ENCODE measurements at places on chromosomes 5 and 9.

DNA sequence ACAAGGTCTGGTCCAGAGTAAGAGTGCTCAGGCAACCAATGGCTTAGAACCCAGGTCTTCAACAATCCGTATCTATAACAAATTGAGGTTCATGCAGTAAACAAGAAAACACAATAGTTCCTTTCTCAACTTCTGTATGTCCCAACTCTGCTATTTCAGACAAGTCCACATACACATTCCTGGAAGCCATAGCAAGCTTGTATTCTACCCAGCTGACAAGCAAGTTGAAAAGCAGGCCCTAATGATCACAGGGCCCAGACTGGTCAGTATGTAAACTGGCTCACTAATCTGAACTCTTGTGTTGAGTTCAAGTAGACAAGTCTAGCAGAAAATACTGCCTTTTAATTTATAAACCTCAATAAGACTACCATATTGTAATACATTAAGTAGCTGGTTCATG is 26.9 kb downstream of the FNIP1 start:
- no peak for DNase-seq

GRCh38 chr5:74945561-74946165 is 79.5 kb upstream of the FAM169A start:
- DNase-seq: peak; percentile 1

DNA sequence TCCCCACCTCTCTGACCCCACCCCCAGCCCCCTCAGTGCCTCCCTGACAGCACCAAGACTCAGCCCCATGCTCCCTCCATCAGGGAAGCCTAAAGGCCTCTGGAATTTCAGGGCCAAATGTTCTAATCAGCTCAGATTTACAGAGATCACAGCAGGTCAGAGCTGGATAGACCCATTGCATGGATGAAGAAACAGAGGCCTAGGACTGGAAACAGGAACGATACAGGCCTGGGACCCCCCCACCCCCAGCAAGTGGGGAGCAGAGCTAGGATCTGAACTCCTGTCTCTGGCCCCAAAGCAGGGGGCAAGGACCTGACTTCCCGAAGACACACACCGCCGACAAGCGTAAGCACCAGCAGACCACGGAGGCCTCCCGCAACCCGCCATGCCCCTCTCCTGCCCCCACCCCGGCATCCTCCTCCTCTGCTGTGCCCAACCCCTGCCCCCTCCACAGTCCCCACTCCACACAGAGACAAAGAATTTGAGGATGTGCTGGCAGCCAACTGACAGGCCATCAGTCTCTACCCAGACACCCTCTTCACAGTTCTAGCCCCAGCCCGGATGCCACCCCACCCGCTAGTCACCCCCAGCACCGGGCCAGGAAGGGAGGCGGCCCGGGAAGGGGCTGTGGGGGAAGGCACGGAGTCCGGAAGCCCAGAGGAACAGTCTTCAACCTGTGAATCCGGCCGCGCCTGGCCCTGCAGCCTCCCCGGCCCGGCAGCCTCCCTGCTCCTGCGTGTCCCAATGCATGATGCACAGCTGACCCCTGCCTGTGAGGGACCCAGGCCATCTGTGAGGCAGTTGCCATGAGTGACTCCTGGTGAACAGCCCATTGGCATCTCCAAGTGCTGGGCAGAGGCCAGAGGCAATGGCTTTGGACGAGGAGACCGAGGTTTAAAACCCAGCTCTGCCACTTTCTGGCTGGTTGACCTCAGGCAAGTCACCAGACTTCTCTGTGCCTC is 31.3 kb downstream of the NDUFA8 start:
- DNase-seq: no peak

DNA sequence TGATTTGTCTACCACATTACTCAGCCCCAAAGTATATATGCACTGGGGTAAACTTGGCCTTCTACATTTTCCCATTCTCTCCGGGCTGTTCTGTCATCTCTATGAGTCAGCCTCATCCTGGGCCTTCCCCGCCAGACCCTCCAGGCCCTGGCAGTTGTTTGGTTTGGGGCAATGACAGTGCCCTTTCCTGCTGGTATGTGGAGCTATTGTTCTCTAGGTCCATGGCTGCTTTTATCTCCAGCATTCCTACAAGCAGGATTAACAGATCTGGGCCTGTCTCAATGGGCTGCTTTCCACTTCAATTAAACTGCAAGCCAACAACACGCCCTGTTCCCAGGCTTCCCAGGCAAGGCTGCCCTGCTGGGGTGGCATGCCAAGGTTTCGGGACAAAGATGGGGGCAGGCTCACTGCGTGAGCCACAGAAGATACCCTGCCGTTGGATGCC is 136.4 kb downstream of the SLIT3 start:
- no peak for DNase-seq

DNA sequence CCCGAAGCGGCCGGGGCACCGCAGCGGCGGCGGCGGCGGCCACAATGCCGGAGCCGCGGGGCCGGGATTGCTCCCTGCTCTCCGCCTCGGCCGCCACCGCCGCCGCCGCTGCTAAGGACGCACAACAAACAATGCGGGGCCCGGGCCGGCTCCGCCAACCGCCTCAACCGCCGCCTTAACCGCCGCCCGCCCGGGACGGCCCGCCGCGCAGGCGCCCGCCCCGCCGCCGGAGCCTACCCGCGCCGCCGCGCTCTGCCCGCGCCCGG is 254 bp downstream of the STRBP start:
- DNase-seq: no peak

GRCh38 chr9:129485145-129485774 is 135.6 kb downstream of the C9orf50 start:
- no peak for DNase-seq
